Right lung (tissue), 10 donors: ENCODE measurements at places on chromosomes 2 and 18. TPM values are rescaled to one million over a fixed set of nuclear protein-coding genes. Genes with fewer than 3 reads are reported as not detected.

SCN9A gene
- polyA plus RNA-seq = 15.3 TPM

NHEJ1 gene
- 17.5 TPM for polyA plus RNA-seq

- no peak for DNase-seq
Observed at GRCh38 chr2:219207884-219208740, 1.5 kb downstream of the ZFAND2B start.

DNA sequence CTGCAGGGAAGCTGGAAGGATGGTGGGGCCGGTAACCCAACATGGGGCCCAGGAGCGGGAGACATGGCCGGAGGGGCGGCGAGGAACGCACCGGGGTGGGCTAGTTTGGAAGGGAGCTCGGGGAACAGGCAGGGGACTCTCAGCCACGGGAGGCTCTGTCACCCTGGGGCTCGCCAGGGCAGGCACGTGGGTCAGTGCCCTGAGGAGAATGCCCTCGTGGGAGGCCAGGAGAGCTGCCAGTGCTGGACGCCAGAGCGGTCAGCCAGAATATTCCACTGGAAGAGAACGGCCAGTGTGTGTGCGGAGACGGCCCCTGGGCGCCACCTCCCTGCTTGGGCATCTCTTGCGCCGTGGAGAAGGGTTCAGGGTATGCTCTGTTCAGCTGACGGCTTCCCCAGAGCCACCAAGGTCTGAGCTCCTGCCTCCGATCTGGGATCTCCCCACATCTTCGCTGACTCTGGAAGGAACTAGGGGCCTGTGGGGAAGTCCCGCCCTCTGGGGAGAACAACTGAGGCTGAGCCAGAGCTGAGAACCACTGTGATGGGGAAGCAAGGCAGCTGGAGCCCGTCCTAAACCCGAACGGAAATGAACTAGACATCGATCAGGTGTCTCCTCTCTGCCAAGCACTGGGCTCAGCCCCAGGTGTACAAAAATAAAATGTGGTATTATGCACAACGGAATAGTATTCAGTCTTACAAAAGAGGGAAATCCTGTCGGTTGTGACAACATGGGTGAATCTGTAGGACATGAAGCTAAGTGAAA lies 49.3 kb downstream of the TNP1 start:
- DNase-seq = no peak

DNA sequence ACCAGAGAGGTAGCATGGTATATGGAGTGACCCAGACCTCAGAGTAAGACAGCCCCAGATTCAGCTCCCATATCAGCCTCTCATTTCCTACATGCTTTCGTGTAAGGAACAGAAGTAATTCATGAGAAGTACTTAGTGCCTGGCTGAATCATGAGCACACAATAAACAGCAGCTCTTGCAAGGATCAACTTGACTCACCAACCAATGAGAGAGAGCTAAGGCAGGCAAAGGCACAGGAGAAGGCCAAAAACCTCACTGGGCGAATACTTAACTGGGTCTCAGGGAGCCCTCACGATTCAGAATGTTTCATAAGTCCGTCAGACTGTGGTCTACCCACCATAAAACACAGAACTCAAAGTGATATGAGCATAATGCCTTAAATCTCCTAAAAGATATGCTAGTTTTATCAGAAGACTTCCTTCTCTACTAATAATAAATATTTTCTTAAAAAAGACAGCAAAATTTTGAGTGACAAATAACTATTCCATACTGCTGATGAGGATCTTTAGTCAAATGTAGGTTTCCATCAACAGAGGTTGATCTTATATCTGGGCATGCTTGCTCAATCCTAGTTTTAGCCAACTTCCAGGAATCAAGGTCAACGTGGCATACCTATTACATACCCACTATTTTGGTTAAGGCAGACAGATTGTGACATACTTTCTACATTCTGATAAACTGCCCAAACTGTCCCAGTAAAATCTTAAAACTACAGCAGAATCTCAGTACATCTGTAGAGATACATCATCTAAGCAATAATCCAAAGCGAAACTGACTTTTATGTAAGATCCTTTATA lies 34.9 kb downstream of the IMMT start:
- DNase-seq = no peak
